ENCODE measurements at places on chromosomes 1 and 21.

DNA sequence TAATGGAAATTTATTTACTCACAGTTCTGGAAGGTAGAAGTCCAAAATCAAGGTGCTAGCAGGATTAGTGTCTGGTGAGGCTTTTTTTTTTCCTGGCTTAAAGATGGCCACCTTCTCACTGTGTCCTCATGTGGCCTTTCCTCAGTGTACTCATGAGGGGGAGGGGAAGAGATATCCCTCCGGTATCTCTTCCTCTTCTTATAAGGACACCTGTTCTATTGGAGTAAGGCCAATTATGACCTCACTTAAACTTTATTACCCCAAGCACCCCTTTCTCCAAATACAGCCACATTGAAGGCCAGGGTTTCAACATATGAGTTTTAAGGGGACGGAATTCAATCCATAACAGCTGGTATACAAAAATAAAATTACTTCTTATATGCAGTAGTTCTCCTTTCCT lies 203.7 kb upstream of the C1orf87 start:
- DNase-seq, result no peak

- DNase-seq, result no peak
Observed at GRCh38 chr21:29413683-29414082, 115.0 kb downstream of the BACH1 start.

- DNase-seq, result peak; percentile 36
Observed at GRCh38 chr1:27341525-27342252, at the start of gene SYTL1. Gene SYTL1, plus strand, starts transcription at chr1:27342022. Its CDS starts 3,313 bp downstream, at chr1:27345335.

DNA sequence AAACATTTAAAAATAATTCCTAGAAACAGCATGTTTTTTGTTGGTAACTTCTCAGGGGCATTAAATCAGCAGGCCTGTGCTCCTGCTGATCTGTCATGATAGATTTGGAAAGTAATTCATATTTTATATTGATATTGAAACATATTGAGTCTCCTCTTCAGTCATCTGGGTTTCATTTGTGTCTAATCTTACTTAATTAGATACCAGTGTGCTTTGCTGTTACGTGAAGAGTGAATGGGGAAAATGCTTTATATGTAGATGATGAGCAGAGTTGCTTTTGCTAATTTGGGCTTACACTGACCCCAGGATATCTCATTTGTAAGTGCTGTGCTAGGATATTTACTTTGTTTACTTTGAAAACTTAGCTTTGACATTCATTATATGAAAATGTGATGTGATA lies 45.9 kb downstream of the CHRM3 start:
- DNase-seq, result no peak

- DNase-seq, result no peak
Observed at GRCh38 chr1:183011859-183012258, 11.4 kb upstream of the LAMC1 start.

- DNase-seq, result no peak
Observed at GRCh38 chr21:26550326-26550725, 22.8 kb downstream of the CYYR1 start.

GRCh38 chr1:7786795-7787194 lies 2.7 kb downstream of the PER3 start:
- no peak for DNase-seq

DNA sequence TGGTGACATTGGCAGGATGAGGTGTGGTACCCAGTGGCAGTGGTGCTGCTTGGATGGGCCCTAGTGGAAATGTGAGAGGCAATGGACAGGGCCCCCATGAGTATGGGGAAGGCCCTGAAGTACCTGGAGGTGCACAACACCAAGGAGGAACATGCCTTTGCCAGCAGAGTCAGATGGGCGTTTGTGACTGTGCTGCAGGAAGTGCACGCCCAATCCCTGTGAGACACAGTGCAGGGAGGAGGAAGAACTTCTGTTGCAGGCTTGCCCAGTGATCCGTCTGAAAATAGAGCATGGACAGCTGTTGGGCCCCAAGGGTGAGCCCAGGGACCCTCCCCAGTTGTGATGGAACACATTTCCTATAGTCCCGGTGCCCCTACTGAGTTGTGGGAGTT lies 42.7 kb downstream of the GJA5 start:
- no peak for DNase-seq

GRCh38 chr1:24455272-24455671 lies 39.7 kb downstream of the NIPAL3 start:
- DNase-seq, result no peak

DNA sequence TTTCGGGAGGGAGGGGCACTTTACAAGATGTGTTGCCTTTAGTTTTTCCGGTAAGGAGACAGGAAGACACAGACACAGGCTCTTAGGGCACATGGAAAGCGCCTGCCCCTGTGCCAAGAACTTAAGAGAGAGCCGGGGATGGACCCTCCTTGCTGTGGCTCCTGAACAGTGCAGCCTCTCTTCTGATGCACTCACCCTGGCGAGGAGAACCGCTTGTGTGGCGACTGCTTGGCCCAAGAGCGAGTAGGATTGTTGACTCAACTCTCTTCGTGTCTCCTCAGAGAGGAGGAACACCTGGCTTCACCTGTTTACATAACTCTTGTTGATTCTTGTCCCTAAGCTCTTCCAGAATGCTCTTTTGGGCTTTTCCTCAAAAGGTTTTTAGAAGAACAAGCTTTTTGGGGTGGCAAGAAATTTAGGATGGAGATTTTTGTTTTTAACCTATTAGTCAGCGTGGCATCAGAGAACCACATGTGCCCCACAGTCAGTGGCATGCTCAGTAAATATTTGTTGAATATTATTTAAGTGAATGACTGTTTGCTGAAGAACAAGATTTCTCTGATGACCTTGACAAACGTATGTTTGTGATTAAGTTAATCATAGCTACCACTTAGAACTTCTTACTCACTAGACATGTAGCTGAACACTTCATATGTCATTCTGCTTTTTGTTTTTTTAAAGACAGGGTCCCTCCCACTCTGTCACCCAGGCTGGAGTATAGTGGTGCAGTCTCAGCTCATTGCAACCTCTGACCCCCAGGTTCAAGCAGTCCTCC lies 60.6 kb downstream of the NFIA start:
- no peak for DNase-seq

GRCh38 chr1:225762002-225762441 lies 15.6 kb upstream of the SRP9 start:
- DNase-seq, result no peak

GRCh38 chr1:163056831-163057230 lies 12.3 kb upstream of the RGS4 start:
- DNase-seq, result no peak

DNA sequence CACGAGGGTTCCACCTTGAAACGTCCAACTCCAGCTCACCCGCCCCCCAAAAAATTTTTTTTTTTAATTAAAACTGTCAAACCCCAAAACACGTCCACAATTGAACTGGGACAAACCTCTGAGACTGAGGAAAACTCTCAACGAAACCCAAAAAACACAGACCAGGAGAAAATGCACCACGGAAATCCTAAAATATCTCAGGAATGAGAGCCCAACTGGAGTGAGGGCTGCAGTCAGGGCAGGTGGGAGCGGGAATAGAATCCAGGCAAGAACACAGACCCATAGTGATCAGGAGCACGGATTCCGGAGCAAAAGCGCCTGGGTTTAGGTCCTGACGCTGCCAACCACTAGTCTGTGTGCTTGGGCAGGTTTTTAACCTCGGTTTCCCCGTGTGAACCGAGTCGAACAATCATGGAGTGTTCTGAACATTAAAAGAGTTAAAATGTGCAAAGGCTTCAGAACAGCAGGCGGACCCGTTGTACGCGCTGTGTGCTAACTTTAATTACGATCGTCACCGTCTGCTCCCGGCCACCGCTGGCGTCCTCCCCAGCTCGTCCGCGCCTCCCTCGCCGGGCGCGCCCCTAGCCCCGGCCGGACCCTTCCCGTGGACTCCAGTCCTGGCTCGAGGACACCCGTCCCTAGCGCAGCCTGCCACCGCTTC lies 624 bp downstream of the ARHGAP29 start:
- no peak for DNase-seq

DNA sequence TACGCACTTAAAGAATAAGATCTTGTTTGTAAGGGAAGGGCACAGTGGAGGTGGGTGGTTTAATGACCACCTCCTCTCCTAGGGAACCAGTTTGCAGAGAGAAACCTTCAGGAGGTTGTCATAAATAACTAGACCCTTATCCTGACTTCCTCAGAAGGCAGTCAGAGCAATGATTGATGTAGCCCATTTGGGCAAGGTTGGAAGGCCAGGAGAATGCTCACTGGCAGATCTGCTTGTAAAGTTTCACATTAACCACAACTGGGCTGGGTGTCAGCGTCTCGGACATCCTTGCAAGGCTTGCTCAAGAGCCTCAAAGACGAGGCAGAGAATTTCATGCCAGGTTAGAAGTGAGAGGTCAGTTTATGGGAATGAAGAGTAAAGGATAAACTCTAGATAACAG lies 87.6 kb upstream of the TRABD2B start:
- DNase-seq, result no peak

- DNase-seq, result no peak
Observed at GRCh38 chr1:183912265-183912886, 107.5 kb downstream of the RGL1 start.

DNA sequence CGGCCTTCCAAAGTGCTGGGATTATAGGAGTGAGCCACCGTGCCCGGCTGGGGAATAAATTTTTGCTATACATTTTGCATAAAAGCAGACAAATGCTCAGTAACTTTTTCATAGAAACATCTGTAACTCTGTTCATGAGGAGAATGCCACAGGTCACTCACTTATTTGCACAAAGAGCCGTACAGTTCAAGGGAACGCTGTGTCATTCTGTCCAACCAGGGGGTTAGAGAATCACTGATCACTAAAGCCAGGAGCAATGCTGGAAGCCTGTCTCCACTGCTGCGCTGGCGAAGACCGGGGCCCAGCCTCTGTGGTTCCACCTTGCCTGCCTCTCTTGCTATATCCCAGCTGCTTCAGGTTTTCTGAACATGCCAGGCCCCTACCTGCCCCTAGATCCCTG lies 58.3 kb downstream of the RUNX1 start:
- no peak for DNase-seq

GRCh38 chr21:26850116-26850643 lies 5.0 kb upstream of the ADAMTS1 start:
- DNase-seq, result no peak

DNA sequence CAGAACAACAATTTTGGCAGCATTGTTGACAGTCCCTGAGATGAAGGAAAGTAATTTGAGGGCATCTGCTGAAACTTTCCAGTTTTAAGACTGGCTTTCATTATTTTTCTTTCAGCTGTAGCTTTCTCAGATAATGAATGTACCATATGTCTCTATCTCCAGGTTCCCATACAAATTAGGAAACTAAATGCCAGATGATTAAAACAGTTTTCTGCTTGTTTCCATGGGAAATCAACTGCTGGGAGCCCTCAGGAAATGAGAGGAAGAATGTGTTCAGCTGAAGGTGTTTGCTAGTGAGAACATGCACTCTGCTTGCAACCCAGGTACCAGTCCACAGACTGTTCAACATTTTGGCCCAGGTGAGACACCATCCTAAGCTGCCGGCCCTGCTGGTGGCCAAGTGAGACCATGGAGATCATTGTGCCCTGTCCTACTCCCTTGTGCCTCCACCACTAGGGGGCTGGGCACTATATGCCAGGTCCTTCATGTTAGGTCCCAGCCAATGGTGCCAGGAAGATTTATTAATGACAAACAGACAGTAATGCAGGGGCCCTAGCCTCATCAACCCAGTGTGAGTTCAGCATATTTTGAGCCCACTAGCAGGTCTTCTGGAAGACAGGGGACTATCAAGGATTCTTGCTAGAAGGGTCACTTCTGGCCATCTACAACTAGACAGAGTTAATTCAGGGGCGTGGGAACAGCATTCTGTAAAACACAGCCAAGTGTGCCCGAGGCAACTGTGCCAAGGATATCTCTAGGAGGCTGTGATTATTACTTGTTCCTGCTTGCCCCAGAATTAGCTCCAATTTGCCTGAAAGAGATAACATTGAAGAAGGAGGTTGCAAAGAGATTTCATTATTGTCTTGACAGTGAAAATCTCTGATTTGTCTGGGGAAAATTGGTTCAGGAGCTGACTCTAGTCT lies 17.0 kb upstream of the LRRC8C start:
- no peak for DNase-seq

DNA sequence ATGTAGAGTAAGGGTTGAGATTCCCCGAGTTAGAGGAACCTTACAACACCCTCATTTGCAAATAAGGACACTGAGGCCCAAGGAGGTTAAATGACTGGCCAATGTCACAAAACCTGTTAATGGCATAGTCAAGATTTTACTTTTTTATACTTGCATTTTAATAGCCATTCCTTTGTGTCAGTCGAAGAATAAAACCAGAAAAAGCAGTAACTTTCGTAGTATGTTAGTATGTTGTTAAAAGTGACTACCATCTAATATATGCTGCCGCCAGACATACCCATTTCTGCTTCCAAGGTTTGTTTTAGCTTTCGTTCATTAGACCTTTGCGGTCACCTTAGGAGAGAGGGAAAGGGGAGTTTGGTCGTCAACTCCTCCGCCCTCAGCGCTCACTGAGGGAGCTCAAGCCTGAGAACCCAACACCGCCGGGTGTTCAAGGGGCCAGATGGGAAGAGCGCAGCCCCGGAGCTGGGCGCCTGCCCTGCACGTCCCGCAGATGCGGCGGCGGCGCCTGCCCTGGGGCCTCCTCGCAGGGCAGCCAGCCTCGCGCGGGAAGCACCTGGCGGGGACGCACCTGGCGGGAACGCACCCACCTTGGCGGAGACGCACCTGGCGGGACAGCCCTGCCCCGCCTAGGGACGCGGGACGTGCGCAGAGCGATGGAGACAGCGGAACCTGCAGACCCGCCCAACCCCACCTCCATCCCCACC lies 466 bp downstream of the VPS26C start:
- no peak for DNase-seq

- no peak for DNase-seq
Observed at GRCh38 chr1:235275223-235275622, 52.8 kb downstream of the ARID4B start.

DNA sequence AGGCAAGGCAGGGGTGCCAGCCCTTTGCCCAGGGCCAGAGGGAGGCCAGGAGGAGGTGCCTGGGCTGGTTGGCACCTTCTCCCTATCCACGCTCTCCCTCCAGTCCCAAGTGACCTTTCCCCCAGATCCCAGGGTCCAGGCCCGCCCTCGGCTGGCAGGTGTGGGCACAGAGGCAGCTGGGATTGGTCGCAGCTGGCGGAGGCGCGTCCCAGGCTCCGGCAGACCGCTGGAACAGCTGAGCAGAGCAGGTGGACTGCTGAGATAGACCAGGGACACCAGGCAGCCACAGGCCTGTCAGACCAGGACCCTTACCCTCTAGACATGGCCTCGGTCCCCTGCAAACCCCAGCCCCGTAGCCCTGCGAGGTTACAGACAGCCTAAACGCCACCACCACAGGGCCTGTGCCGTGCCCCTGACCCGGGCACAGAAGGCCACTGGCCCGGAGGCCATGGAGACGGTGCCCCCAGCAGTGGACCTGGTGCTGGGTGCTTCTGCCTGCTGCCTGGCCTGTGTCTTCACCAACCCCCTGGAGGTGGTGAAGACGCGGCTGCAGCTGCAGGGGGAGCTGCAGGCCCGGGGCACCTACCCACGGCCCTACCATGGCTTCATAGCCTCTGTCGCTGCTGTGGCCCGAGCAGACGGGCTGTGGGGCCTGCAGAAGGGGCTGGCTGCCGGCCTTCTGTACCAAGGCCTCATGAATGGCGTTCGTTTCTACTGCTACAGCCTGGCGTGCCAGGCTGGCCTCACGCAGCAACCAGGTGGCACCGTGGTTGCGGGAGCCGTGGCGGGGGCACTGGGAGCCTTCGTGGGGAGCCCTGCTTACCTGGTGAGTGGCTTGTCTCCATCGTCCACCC lies at the start of gene SLC25A34:
TSS of gene SLC25A34 (plus strand) at position 221 of the 854 bp plus-strand sequence. CDS start at position 449, 228 bp downstream.
- DNase-seq, result no peak

GRCh38 chr1:203511930-203512329 lies 18.0 kb downstream of the OPTC start:
- no peak for DNase-seq

GRCh38 chr1:62271948-62272728 lies 47.1 kb downstream of the KANK4 start:
- peak; percentile 31 for DNase-seq

Data from fibroblast of skin of left biceps (primary cell).